ENCODE measurements at places on chromosomes 11 and 22. TPM values are rescaled to one million over a fixed set of nuclear protein-coding genes. Genes with fewer than 3 reads are reported as not detected.

The MS4A6E gene
- not detected for total RNA-seq

The AKIP1 gene
- 15.4 TPM for total RNA-seq

The B4GALNT4 gene
- 1.8 TPM for total RNA-seq

The KIRREL3 gene
- total RNA-seq = 0.10 TPM

The CARD18 gene
- total RNA-seq = not detected

The SLC22A6 gene
- total RNA-seq = not detected

The SLC22A9 gene
- not detected for total RNA-seq

The KCNK4 gene
- not detected for total RNA-seq

The IMMP1L gene
- 12.9 TPM for total RNA-seq

GRCh38 chr11:118749429-118749828 lies 41.5 kb downstream of the DDX6 start:
- DNase-seq = no peak

DNA sequence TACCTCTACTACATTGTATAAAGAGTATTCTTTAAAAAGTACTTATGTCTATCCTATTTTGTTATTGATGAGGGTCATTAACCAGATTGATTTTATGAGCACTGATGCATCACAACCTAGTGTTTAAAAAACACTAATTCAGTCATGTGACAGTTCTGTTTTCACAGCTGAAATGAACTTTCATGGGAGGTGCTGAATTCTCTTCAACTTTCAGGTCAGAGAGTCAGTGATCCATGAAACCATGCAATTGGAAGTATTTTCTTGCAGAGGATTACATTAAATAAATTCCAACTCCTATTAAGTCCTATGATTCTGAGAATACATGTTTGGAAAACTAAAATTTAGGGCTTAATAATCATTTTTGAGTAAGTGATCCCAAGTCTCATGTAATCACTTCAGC lies 889.4 kb downstream of the KCNA4 start:
- no peak for DNase-seq

DNA sequence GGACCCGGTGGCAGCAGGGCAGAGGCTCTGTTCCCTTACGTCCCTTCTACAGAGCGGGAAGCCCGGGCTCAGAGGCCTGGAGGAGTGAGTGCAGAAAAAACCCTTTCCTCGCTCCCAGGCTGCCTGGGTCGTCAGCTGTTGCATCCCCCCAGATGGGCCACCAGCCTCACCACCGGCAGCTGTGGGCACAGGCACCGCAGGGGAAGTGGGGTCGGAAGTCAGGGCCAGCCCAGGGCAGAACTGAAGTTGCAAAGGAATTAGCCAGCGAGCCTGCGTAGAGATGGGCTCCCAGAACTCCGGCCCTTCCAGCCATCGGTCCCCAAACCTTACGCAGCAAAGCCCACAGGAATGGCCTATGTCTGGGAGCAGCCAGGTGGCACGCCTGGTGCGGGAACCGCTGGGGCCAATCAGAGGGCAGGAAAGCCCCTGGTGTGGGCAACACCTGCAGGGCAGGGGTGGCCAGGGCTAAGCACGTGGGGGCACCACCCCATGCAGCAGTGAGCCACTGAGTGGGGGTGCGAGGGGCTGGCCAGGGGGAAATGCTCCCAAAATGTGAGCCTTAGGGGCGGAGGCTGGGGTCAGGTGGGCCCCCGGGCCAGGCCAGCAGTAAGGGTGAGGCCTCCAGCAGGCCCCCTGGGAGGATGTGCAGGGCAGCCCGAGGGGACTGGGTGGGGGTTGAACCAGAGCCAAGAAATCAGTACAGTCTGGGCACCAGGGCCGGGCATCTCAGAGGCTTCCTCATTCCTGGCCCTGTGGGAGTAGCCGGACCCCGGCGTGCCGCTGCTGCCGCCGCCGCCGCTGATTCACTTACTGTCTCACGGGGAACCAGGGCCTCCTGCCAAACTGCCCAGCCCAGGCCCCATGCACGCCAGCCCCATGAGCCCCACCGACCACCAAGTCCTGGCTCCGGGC lies 58.2 kb downstream of the WNT7B start:
- DNase-seq = no peak

DNA sequence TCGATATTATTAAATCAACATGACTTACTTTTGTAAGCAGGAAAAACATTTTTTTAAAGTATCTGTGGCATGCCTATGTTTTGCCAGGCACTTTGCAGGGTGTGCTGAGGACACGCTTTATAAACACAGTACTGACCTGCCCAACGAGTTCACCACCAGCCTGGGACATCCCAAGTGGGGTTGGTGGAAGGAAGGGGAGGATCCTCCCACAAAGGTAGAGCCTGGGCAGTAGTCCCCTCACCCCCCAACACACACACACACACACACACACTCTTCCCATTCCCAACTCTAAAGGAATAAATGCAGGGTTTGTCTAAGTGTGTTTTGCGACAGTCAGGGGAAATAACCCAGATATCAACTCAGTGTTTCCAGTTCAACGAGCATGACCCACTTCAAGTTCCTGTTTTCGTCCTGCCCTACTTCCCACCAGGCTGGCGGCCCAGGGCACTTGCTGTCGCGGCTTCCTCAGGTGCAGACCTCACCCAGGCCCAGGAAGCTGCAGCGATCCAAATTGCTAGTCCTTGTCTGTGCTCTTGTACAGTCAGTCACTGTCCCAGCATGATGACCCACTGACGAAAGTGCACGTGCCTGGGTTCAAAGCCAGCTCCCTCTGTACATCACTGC lies 3.1 kb downstream of the CERK start:
- DNase-seq = peak; percentile 88

DNA sequence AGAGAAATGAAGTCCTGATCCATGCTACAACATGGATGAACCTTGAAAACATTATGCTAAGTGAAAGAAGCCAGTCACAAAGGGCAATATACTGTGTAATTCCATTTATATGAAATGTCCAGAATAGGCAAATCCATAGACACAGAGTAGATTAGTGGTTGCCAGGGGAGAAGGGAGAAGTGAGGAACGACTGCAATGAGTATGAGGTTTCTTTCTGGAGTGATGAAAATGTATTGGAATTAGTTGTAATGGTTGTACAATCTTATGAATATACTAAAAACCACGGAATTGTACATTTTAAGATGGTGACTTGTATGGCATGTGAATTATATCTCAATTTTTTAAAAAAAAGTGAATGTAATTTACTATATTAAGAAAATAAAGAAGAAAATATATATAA lies 83.1 kb upstream of the GDPD4 start:
- no peak for DNase-seq

DNA sequence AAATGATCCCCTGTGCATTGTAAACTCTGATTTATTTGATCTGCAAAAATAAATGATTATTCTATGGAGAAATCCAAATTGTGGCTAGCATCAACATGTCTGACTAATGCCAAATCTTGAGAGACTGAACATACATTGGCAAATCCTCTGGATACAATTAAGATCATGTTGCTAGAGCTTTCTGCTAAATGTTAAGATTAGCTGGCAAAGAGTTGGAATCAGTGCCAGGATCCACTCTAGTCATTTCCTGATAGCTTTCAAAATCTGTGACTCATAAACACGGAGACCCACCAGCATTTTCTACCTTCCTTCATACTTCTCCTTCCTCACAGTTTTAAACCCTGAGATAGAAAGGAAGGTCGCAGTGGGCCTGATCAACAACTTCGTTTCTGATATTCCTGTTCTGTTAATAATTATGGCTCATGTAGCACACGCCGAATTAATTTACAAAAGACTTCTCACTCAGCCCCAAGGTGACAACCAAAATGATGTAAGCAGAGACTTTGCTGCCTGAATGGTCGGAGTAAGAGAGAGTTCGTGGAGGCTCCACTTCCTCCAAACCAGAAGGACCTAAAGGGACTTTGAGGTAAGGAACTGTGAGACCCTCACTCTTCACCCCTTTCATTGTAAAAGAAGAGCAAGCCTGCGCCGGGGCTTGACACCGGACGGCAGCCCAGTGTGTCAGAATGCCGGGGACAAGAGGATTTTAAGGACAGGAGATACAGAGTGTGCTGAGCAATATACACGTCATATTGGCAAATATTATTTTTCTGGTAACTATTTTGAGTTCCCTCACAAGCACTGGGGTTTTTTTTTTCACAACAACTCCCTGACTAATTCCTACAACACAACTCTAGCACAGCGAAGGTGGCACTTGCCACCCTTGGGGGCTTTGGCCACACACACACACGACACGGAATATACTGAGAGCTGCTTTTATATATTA lies 42.0 kb downstream of the SERPINH1 start:
- DNase-seq = no peak

- no peak for DNase-seq
These were observed 12.6 kb downstream of the ZDHHC5 start for GRCh38 chr11:57680552-57680874.

GRCh38 chr11:125287491-125288210 lies 123.1 kb downstream of the PKNOX2 start:
- DNase-seq = peak; percentile 86

DNA sequence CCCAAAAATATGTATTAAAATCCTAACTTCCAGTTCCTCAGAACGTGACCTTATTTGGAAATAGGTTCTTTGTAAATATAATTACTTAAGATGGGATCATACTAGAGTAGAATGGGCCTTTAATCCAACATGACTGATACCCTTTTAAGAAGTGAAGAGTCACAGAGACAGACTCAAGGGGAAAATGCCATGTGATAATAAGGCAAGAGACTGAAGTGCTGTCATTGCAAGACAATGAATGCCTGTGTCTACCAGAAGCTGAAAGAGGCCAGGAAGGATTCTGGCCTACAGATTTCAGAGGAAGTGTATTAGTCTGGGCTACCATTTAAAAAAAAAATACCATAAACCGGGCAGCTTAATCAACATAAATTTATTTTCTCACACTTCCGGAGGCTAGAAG lies 85.9 kb upstream of the LRRC55 start:
- no peak for DNase-seq

DNA sequence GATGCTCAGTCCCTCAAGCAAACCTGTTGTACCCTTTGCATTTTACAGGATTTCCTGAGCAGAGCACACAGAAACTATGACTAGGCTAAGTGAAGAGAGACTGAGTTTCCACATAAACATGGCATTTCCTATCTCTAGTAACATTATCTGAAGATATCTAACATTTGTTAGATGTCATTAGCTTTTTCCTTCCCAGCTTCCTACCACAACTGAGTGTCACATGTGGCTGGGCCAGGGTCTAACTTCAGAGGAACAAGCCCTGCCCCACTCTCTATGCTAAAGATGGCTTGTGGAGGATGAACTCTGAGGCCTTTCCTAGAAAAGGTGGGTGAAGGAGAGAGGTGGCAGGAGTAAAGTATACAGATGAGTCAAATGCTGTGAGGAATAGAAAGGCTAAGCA lies 16.5 kb downstream of the C22orf42 start:
- DNase-seq = no peak

- no peak for DNase-seq
These were observed 75.5 kb upstream of the CLDN5 start for GRCh38 chr22:19599626-19600243.

All from posterior vena cava (tissue), 2 donors.